ENCODE measurements at places on chromosomes 2 and 18. TPM values are rescaled to one million over a fixed set of nuclear protein-coding genes. Genes with fewer than 3 reads are reported as not detected.

VSNL1 gene
- total RNA-seq, result not detected

CTAGE1 gene
- not detected for total RNA-seq

COQ10B gene
- total RNA-seq, result 19.3 TPM

TCF23 gene
- 0.10 TPM for total RNA-seq

PSMA8 gene
- total RNA-seq, result not detected

APOB gene
- total RNA-seq, result 0.56 TPM

ERICH2 gene
- total RNA-seq, result not detected

Data from cardiac ventricle fibroblast (primary cell).